ENCODE measurements at places on chromosomes 6 and 20.

DNA sequence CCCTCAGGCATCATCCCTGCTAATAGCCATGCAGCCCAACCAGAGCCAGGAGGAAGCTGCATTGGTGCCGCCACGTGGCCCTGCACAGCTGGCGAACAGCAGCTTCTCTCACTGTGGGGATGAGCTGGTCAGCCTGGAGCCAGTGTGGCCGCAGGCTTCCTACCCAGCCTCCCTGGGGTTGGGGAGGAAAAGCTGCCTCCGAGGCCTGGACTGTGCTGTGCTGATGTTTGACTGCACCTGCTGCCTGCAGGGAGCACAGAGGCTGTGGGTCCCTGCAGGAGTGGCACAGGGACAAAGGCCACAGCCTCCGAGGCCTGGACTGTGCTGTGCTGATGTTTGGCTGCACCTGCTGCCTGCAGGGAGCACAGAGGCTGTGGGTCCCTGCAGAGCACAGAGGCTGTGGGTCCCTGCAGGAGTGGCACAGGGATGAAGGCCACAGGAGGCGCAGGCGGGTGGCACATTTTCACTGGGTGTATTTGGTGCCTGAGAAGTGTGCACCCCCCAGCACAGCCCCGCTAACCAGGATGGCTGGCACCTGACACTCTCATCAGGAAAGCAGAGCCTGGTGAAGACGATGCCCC is 83.9 kb downstream of the DLL1 start:
- DNase-seq: no peak

DNA sequence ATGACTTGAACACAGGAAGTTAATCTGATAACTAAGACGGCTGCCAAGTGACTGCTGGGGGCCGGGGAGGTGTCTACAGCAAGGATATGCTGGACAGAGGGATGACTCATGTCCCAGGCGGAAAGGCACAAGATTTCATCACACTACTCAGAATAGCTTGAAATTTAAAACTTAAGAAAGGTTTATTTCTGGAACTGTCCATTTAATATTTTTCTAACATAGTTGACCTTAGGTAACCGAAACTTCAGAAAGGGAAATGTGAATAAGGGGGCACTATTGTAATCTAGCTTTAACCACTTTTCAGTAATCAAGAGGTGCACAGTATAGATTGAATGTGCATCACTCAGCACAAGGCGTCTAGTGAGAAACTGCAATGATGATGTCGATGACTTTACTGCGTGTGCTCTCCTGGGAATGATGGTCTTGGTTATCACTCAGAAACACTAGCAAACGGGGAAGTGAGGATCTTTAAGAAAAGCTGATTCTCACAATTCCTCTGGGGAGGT is 171.5 kb downstream of the QKI start:
- no peak for DNase-seq

GRCh38 chr20:1822564-1823449 is 72.4 kb upstream of the SIRPA start:
- DNase-seq: no peak

DNA sequence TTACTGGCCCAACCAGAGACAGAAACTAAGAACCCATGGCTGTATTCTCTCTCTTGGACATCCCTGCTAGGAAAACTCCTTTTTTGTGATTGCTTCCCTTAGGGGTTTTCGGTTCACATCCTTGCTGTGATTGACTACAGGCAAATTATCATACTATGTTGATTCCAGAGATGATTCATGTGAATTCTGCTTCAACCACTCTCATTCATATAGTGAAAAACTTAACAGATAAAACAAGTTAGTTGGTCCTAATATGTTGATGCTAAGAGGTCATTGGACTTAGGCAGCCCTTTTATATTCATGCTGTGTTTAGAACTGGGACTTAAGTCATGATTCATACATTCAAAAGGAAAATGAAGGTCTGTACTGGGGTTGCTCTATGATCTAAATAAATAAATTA is 76.9 kb upstream of the CCN2 start:
- DNase-seq: no peak

DNA sequence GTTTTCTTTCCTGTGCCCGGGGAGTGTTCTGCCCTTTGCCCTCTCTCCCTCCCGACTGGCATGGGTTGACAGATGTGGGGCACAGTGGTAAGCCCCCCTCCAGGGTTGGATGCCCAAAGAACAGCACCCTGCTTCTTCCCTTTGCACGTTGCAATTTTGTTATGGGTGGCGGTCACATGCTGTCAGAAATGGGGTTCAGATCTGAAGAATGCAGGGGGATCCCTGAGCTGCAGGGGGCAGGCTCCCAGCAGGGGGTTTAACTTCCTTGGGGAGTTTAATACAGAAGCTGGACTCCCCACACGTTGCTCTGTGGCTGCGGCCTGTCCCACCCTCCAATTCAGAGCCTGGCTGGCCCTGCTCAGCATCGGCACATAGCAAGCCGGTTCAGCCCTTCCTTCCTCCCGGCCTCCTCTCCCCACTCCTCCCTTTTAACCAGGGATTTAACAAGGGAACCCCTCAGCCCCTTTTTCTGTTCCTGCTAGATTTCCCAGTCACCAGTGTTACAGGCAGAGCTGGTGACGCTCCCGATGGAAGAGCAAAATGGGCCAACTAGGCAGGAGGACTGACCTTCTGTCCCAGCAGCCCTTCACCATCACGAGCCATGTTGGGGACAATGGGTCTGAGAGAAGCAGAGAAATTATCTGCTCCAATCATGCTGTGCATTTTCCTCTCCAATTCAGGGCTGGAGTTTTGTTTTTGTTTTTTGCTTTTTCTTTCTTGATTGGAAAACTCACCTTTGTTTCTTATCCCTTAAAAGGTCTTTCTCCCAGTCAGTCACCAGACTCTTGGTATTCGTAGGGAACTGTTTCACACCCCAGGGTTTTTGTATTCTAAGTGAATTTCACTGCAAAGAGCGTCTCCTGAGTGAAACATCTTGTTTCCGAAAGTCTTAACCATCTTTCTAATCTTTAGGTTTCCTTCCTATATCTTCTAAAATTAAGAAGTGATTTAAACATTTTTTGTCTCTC is 6.8 kb downstream of the FOXF2 start:
- DNase-seq: no peak

DNA sequence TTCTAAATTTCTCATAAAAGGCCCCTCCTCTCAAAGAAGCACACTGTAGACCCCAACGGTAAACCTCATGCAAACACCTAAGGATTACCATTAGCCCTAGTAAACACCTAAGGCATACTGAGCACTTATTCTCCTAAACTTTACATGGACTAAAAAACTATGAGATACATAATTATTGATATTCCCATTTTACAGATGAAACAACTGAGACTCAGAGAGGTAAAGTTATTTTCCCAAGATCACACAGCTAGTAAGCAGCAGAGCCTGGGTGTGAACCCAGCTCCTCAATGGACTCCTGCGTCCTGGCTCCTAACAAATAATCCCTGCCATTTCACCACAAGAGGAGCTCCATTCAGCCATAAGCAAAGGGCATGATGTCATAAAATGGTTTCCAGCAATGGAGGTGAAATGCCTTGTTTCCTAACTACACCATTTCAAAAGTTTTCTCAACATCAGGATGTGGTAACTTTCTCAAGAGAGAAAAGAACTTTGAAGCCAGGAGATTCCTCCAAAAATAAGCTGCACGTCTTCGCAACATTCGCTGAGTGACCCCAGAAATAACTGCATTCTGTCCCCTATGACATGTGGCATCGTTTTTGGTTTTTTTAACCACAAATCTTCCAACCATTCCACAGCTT is 4.1 kb downstream of the ATP9A start:
- no peak for DNase-seq

DNA sequence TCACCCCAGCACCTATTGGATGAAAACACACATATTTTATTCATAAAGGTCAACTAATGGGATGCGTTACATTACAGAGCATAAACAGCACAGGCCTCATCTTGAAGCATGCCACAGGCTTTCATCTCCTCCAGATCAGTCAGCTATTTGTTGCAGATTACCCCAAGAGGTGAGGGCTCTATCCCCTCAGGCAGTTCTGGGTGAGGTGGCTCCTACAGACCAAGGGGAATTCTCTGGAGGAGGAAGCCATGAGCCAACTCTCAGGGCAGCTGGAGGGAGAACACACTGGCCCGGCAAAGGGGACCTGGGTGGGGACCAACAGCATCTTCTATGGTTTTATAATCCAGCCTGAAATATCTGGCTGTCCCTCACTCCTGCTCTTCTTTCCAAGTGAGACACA is 126.4 kb upstream of the BTBD3 start:
- DNase-seq: no peak

- no peak for DNase-seq
Measured at GRCh38 chr6:19603721-19604120, 233.4 kb upstream of the ID4 start.

GRCh38 chr6:31888276-31889258 is 8.9 kb downstream of the EHMT2 start:
- DNase-seq: peak; percentile 53

DNA sequence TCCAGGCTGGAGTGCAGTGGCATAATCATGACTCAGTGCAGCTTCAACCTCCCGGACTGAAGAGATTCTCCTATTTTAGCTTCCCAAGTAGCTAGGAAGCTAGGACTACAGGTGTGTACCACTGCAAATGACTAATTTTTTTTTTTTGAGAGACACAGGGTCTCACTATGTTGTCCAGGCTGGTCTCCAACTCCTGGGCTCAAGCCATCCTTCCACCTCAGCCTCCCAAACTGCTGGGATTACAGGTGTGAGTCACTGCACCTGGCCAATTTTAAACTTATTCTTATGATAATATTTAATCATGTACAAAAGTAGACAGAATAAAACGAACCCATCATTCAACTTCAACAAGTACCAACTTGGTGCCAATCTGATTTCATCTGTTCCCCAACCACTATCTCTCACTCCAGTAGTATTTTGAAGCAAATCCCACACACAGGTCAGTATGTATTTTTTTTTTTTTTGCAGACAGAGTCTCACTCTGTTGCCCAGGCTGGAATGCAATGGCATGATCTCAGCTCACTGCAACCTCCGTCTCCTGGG is 32.5 kb downstream of the BCL2L1 start:
- DNase-seq: no peak

DNA sequence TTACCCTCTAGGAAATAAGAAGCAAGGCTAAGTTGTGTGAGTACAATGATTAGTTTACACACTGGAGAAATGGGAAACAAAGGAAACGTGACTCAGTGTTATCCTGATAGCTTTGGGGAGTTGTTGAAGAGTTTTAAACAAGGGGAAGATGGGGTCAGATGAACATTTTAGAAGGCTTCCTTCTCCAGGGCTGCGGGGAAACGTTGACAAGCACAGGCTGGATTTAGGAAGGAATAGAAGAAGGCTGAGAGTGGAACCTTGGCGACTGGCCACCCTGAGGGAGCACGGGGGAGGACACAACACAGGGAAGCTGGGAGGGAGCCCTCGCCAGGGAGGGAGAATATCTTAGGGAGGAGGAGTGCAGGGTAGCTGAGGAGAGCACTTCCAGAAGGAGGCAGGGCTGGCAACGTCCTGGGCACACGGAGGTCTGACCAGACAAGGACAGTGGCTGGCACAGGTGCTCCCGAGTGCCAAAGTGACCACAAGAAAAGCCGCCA is 134.7 kb downstream of the AIG1 start:
- DNase-seq: no peak

DNA sequence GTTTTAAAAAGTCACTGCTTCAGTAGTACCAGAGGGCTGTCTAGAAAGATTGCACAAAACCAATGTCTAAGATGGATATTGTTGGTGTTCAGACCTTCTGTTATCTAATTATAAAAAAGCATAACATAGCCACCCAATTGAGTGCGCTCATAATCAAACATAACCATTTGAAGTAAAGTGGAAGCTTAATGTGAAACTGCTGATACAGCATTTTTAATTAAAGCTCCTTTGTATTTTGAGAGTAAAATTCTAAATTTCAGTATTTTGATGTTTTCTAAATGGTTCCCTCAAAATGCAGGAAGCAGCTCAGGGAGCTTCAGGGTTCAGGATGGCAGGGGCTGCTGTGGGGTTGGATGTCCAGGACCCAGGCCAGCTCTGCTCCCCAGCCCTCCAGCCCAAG is 291.8 kb upstream of the ZFP64 start:
- no peak for DNase-seq

GRCh38 chr6:42454428-42454791 is 2.7 kb upstream of the TRERF1 start:
- no peak for DNase-seq

DNA sequence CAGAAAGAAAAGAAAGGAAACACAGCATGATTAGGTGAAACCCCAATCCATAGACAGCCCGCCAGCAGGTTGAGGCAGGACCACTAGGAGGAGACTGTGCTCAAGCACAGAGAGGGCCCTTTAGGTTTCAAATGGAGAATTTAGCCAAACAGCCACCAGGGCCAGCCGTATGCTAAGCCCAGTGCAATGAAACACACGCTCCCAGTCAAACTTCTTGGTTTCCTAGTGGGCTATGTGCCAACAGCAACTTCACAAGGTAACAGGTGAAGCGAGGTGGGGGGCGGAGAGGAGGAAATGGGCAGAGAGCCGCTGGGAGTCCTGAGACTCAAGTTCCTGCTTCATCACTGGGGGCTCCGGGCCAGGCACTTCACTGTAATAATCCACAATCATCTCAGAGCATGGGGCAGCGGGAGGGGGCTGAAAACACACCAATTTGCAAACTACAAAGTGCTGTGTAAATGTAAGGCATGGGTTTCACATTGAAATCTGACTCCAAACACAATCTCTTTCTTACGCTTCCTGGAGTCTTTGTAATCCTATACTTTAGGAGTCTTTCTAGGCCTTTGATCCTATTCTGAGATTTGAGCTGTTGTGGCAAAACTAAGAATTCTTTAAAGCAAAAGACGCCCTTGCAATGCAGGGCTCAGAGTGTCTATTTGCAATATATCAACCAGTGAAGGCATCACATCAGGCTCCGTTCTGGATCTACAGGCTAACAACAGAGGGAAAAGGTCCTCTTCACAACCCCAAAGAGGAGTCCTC is 117.3 kb downstream of the OPRM1 start:
- peak; percentile 62 for DNase-seq

GRCh38 chr6:97026298-97026697 is 101.8 kb downstream of the KLHL32 start:
- no peak for DNase-seq

DNA sequence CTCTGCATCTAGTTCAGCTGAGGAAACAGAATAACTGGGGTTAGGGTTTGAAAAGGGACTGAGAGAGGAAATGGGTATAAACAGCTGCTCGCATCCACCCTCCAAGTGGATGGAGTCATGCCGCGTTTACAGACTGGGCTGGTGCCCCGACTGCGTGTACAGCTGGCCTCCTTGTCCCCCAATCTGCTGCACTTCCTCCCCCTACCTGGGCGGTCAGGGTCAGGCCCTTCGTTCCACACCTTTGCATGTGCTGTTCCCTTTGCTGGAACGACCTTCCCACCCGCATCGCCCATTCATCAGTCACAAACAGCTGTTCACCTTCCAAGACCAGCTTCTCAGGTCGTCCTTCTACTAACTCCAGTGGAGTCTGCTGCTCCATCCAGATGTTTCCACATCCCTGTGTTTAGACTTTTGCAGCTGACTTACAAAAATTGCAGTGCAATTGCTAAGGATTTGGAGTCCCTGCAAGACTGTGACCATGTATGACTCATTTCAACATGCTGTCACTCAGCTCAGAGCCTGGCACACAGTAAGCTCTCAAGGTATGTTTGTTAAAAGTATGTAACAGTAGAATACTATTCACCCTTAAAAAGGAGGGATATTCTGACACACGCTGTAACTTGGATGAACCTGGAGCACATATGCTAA is 129.3 kb downstream of the DTNBP1 start:
- no peak for DNase-seq

Measured in activated CD4-positive, alpha-beta T cell treated with anti-CD3 and anti-CD28 coated beads, Interleukin-2, amount 50 U/mL, for 4 hours (primary cell).